ENCODE measurements at places on chromosomes 11 and 22.
A peak's percentile ranks its signal among the peaks of the same experiment; 100 is the strongest.

GRCh38 chr22:50269573-50269969, 609 bp downstream of the MAPK11 start:
- DNase-seq: no peak

- DNase-seq: no peak
These were observed 63.1 kb downstream of the ARHGEF12 start for GRCh38 chr11:120399307-120399706.

GRCh38 chr11:72377596-72377995, 56.7 kb downstream of the CLPB start:
- no peak for DNase-seq

DNA sequence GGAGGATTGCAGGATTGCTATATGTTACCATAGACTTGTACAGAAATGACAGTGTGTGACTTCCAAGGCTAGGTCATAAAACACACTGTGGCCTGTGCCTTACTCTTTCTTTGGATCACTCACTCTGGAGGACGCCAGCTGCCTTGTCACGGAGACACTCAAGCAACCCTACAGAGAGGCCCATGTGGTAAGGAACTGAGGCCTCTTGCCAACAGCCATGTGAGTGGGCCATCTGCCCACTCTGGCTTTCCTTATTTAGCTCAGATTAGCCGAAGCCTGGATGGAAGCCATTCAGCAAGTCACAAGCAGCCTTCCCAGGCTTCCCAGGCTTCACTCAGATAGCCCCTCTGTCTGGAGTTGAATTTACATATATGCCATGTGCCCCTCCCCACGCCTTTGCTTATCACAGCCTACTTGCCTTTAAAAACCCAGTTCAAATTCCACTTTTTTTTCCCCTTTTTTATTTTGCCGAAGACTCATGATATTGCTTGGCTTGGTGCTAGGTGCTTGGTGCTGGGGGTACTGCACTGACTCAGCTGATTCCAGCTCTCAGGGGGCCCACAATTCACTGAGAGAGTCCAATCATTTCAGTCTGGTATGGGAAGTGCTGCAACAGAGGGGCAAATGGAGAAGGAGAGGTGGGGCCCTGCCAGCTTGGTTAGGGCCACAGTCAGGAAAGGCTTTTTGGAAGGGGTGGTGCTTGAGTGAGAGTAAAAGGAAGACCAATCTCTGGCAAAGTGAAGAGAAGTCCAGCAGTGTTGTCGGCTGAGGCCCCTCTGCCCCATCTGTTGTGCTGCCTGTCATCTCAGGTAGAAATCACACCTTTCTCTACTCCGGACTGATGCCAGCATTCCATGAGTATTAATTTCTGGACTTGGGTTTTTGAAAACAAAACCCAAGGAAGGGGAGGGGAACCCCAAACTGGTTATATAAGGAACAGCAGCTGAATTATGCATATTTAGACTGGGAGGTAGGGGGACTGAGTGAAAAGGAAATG, 14.5 kb upstream of the P4HA3 start:
- no peak for DNase-seq

GRCh38 chr11:35182317-35182939, 43.5 kb downstream of the CD44 start:
- DNase-seq: no peak

DNA sequence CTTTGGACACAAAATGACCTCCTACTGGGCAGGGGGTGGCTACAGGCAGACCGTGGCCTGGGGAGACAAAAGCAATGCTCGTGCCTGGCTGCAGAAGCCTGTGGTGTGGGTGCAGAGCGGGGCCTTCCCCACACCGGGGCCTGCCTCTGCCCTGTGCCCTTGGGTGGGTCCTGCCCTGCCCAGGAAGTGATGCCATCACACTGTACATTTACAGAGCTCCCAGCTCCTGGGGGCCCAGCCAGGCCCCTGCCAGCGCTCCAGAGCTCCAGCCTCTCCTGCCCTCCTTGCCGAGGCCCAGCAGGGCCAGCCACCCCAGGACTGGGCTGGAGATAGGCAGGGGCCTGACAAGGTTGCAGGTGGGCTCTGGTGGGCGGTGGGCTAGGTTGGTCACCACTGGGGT, 40.1 kb downstream of the MUC5B start:
- peak; percentile 29 for DNase-seq

GRCh38 chr11:6932145-6932544, 5.9 kb downstream of the ZNF215 start:
- DNase-seq: peak; percentile 16

- DNase-seq: no peak
These were observed 1348.2 kb upstream of the RAG2 start for GRCh38 chr11:37946155-37946766.

DNA sequence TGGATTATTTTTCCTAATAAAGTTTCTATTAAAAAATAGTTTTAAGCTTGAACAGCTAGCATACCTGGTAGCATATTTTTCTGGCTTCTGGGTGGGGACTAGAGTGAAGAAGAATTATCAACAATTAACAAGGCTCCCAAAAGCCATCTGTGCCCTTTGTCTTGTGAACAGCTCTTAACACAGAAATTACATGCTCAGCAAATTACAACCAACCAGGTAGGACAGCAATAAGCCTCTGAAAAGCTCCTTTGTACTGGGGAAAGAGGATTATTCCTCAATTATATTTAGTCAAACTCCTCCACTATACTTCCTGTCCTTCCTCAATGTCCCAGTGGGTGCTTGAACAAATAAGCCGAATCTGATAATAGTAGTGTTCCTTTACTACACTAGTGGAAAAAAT, 162.8 kb downstream of the RAB38 start:
- no peak for DNase-seq

DNA sequence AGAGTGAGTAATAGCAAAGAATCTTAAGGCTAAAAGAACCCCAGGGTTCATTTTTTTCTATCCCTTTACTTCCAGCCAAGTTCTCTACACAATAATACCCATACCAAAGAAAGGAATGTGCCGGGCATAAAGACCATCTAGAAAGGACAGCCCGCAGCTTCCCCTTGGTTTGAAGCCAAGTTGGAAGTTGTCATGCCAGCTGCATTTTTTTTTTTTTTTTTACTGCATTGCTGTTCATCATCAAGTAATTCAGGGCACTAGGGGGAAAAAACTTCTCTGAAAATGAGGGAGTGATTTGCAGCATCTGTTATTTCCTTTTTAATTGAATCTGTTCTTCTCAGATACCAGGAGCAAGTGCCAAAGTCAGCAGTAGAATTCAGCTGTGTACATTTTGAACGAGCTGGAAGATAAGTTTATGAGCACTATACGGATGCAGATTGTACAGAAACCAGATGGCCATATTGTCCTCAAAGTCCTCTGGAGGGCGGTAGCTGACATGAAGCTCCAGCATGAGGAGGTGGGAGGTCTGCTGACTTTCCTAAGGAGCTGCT, 56.4 kb downstream of the UBASH3B start:
- no peak for DNase-seq

DNA sequence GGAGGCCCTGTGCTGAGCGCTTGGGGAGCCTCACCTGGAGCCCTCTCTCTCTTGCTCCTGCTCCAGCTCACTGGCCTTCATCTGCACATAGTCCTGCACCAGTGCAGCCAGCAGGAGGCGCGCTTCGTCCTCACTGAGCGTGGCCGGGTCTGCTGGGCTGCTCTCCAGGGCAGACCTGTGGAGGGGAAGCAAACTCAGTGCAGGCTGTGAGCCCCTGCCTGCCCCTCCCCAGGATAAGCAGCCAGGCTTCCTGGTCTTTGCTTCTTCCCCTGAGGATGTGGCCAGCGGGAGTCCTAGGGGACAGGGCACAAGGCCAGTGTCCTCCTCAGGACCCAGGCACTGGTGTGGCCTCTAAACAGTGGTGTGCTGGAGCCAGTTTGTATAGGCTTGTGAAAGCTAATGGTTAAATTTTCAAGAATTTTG, 2.2 kb downstream of the CALCA start:
- DNase-seq: peak; percentile 48

- no peak for DNase-seq
These were observed 5.9 kb downstream of the SLC17A6 start for GRCh38 chr11:22344081-22344480.

GRCh38 chr11:46912526-46913150, 5.7 kb downstream of the LRP4 start:
- DNase-seq: no peak

GRCh38 chr11:61688365-61689163, 8.4 kb downstream of the DAGLA start:
- no peak for DNase-seq

DNA sequence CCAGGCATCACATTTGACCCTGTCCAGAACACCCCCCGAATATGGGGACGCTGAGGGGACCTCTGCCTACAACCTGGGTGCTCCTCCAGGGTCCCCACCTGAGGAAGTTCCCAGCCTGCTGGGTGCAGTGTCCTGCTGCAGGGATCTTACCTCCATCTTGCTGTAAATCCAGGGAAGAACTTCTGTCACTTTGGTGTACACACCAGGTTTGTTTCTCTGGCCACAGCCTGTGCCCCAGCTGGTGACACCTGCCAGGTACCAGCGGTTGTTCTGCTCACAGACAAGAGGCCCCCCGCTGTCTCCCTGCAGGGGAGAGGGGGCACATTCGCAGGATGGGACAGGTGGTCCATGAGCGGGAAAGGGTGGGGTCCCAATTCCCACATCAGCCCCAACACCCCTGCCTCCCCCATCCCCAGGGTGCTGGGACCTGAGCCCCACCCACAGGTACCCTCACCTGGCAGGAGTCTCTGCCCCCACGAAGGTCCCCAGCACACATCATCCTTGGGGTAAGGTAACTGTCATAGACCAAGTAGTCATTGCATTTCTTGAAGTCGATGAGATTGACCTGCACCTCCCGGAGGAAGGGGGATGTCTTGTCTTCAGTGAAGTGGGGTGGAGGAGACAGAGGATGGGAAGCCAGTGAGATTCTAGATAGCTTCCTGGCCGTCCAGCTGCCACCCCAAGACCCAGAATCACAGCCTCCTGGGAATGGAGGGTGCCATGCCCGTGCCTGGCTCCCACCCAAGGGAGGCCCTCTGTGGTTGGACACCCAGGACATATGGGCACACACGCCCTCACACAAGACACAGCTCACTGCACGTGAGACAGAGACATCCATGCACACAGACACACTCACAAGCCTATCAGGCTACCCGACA, 25.5 kb downstream of the TMPRSS13 start:
- no peak for DNase-seq

- DNase-seq: no peak
These were observed 613 bp upstream of the MCHR1 start for GRCh38 chr22:40678493-40679248.

GRCh38 chr11:130762638-130763037, 153.6 kb downstream of the SNX19 start:
- DNase-seq: no peak

GRCh38 chr22:45537734-45538181, 35.1 kb downstream of the FBLN1 start:
- DNase-seq: no peak

- DNase-seq: no peak
These were observed 165.4 kb downstream of the FEZ1 start for GRCh38 chr11:125330462-125331325.

- DNase-seq: no peak
These were observed 9.7 kb upstream of the SOX10 start for GRCh38 chr22:37994049-37994448.

DNA sequence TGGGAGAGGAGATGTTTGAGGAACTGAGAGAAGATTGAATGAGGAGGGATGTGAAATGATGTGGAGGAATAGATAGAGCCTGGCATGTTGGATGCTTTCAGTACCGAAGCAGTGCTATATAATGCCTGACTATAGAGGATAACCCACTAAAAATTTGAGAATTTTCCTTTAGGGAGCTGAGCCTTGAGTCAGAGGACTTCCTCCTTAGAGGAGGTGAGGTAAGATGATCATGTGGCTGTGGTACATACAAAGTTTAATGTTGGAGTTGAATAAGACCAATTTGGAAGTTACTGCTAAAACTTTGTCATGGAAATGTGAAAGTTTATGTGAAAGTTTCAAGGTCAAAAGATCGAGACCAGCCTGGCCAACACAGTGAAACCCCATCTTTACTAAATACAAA, 66.9 kb downstream of the YAP1 start:
- DNase-seq: no peak

- no peak for DNase-seq
These were observed 1526.1 kb downstream of the FAM181B start for GRCh38 chr11:81207421-81208054.

GRCh38 chr11:94961255-94961654, 12.1 kb downstream of the CWC15 start:
- DNase-seq: no peak

GRCh38 chr22:47100646-47101200, 338.3 kb downstream of the TBC1D22A start:
- no peak for DNase-seq

DNA sequence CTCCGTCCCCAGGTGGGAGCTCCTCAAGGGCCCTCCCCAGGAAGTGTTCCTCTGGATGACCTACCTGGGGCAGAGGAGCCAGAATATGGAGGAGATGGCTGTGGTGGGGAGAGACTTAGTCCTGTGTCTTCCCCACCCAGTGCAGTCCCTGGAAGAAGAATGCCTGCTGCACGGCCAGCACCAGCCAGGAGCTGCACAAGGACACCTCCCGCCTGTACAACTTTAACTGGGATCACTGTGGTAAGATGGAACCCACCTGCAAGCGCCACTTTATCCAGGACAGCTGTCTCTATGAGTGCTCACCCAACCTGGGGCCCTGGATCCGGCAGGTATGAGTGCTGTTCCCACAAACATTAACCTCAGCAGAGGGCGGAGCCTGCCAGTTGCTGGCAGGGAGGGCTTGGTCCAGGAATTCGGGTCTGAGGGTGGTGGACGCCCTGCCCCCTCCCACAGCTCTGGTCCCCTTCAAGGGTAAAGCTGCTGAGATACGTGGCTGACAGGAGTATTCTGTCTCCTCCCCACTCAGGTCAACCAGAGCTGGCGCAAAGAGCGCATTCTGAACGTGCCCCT, 3.4 kb downstream of the FOLR3 start:
- DNase-seq: no peak

GRCh38 chr11:22780952-22781593, 48.5 kb downstream of the SVIP start:
- peak; percentile 2 for DNase-seq

DNA sequence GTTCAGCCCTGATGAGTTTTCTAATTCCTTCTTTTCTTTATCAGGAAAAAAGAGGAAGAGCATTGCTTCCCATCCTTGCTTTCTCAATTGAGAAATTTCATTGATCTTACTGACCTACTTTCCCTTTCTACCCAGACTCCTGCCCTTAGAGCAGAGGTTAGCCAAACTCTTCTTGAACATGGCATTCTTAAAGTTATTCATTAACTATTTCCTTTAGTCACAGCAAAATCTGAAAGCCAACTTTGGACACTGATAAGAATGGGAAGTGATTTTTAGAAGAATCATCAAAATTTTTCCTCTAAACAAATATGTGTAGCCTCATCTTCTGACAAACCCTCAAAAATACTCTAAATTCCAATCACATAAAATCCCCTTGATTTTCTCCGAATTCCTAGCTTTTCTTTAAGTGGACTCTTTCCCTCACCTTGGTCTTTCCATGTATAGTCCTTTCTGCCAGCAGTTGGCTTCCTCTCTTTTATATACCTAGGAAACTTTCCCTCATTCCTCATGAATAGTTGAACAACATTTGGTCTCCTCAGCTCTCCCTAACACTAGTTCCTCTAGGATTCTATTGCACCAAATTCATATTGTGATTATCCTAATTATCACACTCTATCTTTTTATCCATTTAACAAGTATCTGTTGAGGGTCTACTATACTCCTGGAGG, 566.7 kb upstream of the CCDC90B start:
- DNase-seq: no peak
